GM19239 (cell line): ENCODE measurements at places on chromosomes 4 and X.
A peak's percentile ranks its signal among the peaks of the same experiment; 100 is the strongest.

- no peak for DNase-seq
These were observed 2.0 kb upstream of the FATE1 start for GRCh38 chrX:151713849-151714248.

DNA sequence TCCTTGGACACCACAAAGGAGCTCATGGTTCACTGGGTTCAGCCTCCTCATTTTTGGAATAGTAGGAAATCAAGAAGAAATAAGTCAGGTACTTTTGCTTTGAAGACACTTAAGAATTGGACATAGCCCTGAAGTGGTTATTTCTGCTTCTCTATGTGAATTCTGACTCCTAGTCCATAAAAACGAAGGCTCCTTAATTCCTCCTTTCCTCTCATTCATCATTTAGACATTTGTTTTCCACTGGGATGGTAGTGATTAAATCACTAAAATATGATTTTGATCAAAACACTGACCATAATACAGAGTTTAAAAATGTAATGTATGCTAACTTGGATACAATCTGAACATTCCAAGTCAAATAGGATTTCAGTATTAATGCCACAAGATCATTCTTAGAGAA, 34.7 kb upstream of the CYP2U1 start:
- no peak for DNase-seq

- no peak for DNase-seq
These were observed 745.3 kb upstream of the MAGEB2 start for GRCh38 chrX:29470030-29470429.

GRCh38 chr4:165013691-165014090, 18.1 kb upstream of the TRIM60 start:
- DNase-seq: no peak

DNA sequence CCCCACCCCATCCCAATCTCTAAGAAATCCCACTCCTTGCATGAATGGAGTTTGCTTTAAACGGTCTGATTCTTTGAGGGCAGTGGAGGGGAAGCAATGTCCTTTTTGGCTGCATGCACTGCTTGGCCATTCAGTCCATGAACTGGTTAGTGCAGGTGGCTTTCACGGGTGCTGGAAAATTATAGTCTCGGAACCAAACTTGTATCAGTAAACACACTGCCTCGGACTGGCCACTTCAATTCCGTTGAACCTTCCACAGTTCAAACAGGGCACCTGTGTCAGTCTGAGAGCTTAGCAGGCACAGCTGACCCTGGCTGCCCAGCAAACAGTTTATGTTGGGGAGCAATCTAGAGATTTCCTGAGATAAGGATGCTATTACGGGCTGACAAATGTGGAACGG, 255.6 kb downstream of the DHX15 start:
- DNase-seq: no peak

- DNase-seq: no peak
These were observed 81.0 kb upstream of the TCEAL2 start for GRCh38 chrX:102044496-102044895.

DNA sequence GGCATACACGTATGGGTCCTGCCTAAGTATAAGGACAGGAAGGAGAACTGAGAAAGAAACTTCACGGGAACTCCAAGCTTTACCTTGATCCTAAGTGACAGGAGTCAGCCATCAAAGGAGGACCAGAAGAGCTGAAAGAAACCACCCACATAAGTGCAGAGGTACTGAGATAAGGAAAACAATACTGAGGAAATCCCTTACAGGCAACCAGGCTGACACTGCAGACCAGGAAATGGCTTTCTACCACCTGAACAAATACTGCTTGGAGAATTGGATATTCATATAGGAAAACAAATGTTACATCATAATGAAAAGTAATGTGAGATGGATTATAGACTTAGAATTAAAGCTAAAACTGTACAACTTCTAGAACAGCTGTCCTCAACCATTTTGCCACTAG, 127.0 kb downstream of the IL15 start:
- DNase-seq: no peak

DNA sequence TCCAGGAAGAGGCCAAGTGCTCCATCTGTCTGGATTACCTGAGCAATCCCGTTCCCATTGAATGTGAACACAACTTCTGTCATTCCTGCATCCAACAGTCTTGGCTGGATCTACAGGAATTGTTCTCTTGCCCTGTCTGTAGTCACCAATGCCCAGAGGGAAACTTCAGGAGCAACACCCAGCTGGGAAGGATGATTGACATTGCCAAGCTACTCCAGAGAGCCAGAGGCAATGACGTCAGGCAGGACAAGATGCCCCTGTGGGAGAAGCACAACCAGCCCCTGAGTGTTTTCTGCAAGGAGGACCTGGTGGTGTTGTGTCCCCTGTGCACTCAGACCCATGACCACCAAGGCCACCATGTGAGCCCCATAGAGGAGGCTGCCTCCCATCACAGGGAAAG, 21.3 kb upstream of the TRIM60 start:
- no peak for DNase-seq

DNA sequence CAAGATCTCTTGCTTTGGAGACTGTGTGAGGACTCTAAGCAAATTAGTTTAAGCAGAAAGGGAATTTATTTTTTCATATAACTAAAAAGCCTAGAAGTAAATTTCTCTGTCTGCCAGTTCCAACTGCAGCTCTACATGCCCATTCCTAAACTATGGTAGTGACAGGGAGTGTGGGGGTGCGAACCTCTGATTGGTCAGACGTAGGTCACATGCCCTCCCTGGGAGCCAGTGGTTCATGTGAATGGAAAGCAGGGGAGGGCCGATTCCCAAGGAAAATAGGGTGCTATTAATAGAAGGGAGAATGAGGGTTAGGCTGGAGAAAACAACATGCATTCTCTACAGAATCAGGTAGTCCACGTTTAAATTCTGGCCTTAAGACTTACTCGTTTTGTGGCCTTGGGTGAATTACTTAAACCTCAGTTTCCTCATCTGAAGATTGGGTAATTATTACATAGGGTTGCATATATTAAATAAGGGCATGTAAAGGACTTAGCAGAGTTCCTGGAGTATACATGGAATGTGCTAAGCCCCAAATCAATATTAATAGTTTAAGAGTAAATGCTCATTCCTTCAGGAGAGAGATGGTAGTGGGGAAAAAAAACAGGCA, 7.2 kb downstream of the RAB33B start:
- DNase-seq: no peak

DNA sequence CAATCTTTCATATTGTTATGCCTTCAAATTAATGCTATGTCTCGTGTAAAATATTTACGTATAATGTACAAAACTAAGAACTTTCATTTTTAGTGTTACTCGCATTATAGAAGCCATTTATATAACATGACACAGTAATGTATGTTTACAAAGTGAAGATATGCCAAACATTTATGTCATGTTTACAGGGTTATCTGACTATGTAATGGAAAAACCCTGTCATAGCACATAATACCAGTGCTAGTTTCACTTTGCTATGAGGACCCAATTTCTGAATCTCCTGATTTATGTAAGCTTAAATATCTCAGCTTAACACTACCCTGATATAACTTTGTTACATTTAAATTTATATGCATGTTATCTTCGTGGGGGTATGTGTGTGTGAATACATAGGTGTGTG, 233.1 kb downstream of the FAT4 start:
- DNase-seq: no peak

- DNase-seq: no peak
These were observed 50.4 kb downstream of the RTL9 start for GRCh38 chrX:110408949-110409588.

DNA sequence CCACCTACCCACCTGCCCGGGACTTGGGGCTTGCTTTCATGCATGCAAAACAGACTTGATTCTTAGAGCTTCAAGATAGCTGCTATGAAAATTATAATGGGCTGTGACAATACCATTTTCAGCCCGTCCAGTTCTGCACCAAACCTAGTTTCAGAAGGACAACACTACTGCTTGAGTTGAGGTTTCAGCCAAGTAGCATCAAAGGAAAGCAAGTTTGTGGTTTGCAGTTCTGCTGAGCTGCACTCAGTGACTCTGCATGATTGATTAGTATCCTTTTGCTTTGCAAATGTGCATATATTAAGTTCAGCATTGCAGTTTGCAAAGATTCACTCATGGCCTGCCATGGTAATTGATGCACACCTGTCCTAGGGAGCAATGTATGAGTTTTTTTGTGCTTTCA, 442.7 kb downstream of the RPA4 start:
- DNase-seq: peak; percentile 8

DNA sequence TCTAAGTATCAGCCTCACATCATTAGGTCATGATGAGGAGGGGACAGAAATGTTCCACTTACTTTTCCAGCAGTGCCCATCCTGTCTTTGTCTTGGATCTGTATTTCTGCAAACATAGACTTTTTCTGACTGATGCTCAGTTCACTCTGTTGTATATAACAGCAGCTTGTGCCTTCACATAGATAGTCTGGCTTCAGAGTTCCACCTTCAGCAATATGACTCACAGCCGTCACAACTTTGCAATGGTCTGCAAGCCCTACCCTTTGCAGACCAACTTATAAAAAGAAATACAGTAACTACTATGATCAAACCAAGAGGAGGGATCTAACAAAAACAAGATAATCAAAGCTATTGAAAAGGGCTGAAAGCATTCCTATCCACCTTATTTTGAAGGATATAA, at the start of gene ADH7:
ADH7 (minus strand) TSS at position 189 of the 400 bp plus-strand sequence; CDS start at position 80, 109 bp downstream.
- DNase-seq: no peak

- DNase-seq: no peak
These were observed 241.8 kb upstream of the SMIM31 start for GRCh38 chr4:164512124-164512523.

GRCh38 chrX:3244203-3244743, 102.2 kb downstream of the MXRA5 start:
- DNase-seq: no peak
